ENCODE measurements at places on chromosomes 4 and X.

DNA sequence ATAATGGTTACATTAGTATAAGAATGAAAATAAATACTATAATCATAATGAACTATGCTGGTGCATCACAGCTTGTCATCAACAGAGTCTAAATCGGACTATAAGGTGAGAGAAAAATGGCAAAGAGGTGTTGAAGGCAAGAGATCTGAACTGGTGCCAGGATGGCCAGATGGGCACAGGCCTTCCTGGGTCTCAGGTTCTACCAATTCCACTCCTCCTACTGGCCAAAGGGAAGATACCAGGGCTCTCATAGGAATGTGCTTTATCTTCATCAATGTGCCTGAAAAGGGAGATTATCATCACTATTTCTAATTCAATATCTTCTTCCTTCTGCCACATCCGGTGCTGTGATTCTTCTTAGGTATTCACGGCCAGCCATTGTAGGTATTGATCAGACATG is 107.6 kb downstream of the GASK1B start:
- no peak for DNase-seq

GRCh38 chr4:17336524-17336961 is 175.3 kb downstream of the QDPR start:
- peak; percentile 38 for DNase-seq

- DNase-seq: no peak
Measured at GRCh38 chrX:64204252-64204651, 1.3 kb downstream of the AMER1 start.

- DNase-seq: no peak
Measured at GRCh38 chrX:134711135-134711921, 53.1 kb upstream of the PLAC1 start.

- DNase-seq: no peak
Measured at GRCh38 chr4:23932901-23933308, 43.1 kb upstream of the PPARGC1A start.

- no peak for DNase-seq
Measured at GRCh38 chrX:84358271-84358670, 144.0 kb downstream of the HDX start.

GRCh38 chr4:79827283-79827682 is 245.7 kb downstream of the ANTXR2 start:
- DNase-seq: no peak

DNA sequence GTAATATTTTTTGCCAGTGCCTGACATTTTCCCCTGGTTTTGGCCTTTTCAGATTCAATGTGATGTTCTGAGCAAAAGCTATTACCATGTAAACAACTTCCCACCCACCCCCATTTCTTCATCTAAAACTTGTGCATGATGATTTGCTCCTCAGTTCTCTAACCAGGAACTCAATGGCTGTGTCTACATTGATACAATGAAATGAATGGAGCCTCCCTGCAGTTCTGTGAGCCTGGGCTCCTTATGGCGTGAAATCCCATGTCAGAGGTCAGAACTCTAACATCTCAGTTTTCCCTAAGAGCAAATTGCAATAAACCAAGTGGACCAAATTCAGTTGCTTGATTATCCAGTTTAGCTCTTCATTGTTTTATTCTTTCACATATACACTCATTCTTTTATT is 534.8 kb upstream of the LCORL start:
- DNase-seq: no peak

DNA sequence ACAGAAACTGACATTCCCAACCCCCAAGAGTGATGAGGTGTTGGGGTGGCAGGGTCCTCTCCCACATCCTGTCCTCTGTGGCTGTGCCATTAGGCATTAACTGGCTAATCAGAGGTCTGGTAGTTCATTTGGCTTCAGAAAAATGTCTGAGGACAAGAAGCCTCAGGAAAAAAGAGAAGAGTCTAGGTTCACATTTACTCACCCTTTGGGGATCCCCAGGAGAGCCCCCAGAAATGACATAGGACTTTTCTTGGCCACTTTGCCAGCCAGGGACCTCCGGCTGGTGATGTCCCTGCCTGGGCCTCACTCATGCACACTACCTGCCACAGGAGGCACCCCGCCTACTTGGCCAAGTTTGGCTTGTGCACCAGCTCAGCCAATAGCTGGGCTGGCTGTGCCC is 173.0 kb downstream of the RBM46 start:
- no peak for DNase-seq

DNA sequence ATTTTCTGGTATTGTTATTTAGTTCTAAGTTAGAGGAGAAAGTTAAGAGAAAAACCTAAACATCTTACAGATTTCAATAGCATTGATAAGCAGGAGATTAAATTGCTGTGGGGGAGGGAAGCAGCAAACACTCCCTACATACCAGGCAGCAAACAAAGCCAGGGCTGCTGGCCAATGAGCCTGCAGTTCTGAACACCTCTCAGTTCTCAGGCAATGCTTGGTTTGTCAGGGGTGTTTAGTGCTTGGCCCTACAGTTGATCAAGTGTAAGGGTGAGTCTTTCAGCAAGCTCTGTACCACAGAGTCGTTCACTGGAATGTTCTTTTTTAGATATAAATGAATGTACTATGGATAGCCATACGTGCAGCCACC is 38.6 kb downstream of the EGFL6 start:
- no peak for DNase-seq

- DNase-seq: no peak
Measured at GRCh38 chr4:3016961-3017360, 53.6 kb downstream of the GRK4 start.

- no peak for DNase-seq
Measured at GRCh38 chr4:128346054-128346716, 58.6 kb upstream of the PGRMC2 start.

DNA sequence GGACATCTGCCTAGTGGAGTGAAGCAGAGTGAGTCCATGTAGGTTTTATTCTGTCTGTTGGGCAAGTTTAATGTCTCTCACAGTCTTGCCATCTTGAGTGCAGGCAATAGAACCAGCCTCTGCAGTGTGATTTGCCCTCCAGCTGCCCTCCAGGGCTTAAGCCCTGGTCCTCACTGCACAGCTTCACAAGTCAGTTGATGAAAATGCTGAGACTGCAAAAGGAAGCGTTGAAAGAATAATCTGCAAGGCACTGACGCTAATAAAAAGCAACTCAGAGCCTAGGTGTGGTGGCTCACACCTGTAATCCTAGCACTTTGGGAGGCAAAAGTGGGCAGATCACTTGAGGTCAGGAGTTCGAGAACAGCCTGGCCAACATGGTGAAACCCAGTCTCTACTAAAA is 54.1 kb upstream of the PHOX2B start:
- DNase-seq: no peak

DNA sequence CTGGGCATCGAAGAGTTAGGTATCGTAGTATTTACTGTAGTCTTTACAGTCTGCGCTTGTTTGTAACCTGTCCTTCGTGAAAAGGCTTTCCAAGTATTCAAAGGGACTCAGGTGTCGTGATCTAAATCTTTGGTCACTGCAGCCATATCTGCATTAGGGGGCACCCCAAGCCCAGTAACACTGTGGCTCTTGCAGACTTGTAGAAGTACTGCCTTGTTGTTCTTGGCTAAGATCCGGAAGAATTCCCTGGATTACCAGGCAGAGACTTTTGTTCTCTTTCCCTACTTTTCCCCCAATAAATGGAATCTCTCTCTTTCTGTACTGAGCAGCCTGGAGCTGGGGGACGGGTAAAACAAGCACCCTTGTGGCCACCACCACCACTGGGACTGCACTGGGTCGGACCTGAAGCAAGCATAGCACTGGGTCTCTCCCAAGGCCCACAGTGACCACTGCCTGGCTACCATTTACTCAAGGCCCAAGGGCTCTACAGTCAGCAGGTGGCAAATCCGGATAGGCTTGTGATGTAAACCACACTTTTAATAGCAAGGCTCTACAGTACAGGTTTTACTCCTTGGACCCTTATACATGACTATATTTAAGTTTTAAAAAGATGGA is 12.0 kb downstream of the CXorf58 start:
- no peak for DNase-seq

DNA sequence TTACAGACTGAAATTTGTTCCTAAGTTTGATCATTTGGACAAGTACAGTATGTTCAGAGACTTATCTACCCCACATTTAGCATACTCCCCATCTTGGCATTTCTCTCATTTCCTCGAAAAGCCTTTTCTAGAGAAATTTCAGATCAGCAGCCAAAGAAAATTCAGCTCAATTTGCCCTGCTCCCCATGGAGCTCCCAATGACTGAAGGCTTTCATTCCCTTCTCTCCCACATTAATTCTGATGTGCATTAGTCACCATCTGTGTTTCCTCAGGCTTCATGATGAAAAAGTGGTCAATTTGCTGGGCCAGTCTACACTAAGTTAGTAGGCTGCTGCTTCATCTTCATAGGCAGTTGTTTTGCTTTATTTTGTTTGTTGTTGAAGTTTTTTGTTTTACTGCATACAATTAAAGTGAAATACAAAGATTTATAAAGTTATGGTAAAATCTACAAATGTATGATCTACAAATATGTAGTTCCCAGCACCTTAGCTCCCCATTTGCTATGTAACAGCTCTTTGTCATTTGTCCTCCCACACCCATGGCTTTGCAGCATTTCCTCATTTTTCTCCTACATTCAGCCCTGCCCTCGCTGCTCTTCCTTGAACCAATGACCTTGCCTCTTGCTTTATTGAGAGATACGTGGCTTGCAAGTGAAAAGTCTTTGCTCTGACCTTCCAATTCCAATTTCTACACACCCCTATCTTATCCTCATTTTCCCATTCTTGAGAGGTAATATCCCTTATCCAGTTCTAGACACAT is 193.9 kb downstream of the ANAPC10 start:
- no peak for DNase-seq

- no peak for DNase-seq
Measured at GRCh38 chr4:170949084-170949483, 859.3 kb upstream of the AADAT start.

- DNase-seq: no peak
Measured at GRCh38 chr4:156764846-156765245, 206.8 kb downstream of the PDGFC start.
